ENCODE measurements at places on chromosomes 5 and 9. TPM values are rescaled to one million over a fixed set of nuclear protein-coding genes. Genes with fewer than 3 reads are reported as not detected.

The ACTBL2 gene
- total RNA-seq = not detected

The KCNV2 gene
- total RNA-seq = not detected

The CDC25C gene
- not detected for total RNA-seq

The MCC gene
- total RNA-seq = 1.4 TPM

The KIAA0825 gene
- 4.8 TPM for total RNA-seq

The CDKN2A gene
- total RNA-seq = 7.7 TPM

- DNase-seq = no peak
- H3K4me1 ChIP-seq = no peaks in the 10 kb centered on the region
- no peaks in the 10 kb centered on the region for H3K36me3 ChIP-seq
- no peak overlapping the region for H3K4me3 ChIP-seq
Measured at GRCh38 chr5:130034566-130035210, 130.4 kb downstream of the CHSY3 start.

- H3K4me3 ChIP-seq = no peak overlapping the region
- peak; percentile 50 for DNase-seq
- no peak overlapping the region for H3K27ac ChIP-seq
- peaks cover 24% of the 10 kb centered on the region for H3K27me3 ChIP-seq
Measured at GRCh38 chr9:93236541-93237206, 52.7 kb downstream of the WNK2 start.

- DNase-seq = no peak
- no peak overlapping the region for H3K27ac ChIP-seq
- no peaks in the 10 kb centered on the region for H3K27me3 ChIP-seq
- no peaks in the 10 kb centered on the region for H3K4me1 ChIP-seq
Measured at GRCh38 chr5:122259995-122260394, 52.0 kb upstream of the SNCAIP start.

GRCh38 chr5:77086689-77087483, at the start of gene ZBED3:
ZBED3 (minus strand) TSS chr5:77087285; CDS start chr5:77077878, 9,407 bp downstream.
- H3K27me3 ChIP-seq = no peaks in the 10 kb centered on the region
- H3K4me1 ChIP-seq = peaks cover 13% of the 10 kb centered on the region
- H3K36me3 ChIP-seq = no peaks in the 10 kb centered on the region
- peak; percentile 80 for DNase-seq
- H3K4me3 ChIP-seq = peak within 1 kb of the TSS; percentile 67
- H3K27ac ChIP-seq = peak within 1 kb of the TSS; percentile 57

GRCh38 chr5:123047706-123048105, 11.2 kb upstream of the PPIC start:
- no peak overlapping the region for H3K27ac ChIP-seq
- no peak for DNase-seq
- H3K4me1 ChIP-seq = no peaks in the 10 kb centered on the region
- H3K27me3 ChIP-seq = no peaks in the 10 kb centered on the region
- H3K4me3 ChIP-seq = no peak overlapping the region
- H3K36me3 ChIP-seq = no peaks in the 10 kb centered on the region

DNA sequence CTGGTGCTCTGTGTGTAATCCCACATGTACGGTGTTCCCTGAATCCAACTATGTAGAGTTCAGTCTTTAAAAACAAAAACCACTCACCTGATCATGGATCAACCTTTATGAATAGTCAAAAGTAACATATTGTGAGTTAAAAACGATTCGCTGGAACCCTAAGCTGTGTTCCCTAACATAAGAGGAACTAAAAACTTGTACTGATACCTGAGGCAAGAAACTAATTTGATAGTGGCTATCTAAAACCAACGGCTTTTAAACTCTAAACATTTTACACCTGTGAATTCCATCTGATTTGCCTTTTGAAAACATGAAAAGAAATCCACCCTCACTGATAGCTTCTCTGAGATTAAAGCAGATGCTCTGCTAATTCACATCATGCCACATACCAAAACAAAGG, 101.5 kb downstream of the DEPDC1B start:
- no peak overlapping the region for H3K27ac ChIP-seq
- no peaks in the 10 kb centered on the region for H3K27me3 ChIP-seq
- no peak for DNase-seq
- H3K36me3 ChIP-seq = no peaks in the 10 kb centered on the region
- H3K4me1 ChIP-seq = no peaks in the 10 kb centered on the region

GRCh38 chr5:2582106-2582505, 169.4 kb downstream of the IRX2 start:
- H3K4me3 ChIP-seq = no peak overlapping the region
- no peaks in the 10 kb centered on the region for H3K36me3 ChIP-seq
- no peaks in the 10 kb centered on the region for H3K4me1 ChIP-seq

DNA sequence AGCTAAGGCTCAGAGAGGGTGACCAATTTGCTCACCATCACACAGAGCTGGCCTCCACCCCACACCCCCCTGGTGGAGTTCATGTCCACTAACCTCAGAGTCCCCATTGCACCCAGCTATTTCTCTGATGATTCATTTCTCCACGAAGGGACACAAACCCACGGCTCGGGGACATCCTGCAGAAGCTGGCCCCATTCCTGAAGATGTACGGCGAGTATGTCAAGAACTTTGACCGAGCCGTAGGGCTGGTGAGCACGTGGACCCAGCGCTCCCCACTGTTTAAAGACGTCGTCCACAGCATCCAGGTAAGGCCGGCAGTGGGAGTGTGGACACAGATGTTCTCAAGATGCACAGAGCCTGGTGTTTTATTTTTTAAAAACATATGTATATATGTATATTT, 52.6 kb upstream of the SUSD3 start:
- DNase-seq = no peak
- H3K4me1 ChIP-seq = peaks cover 20% of the 10 kb centered on the region
- H3K4me3 ChIP-seq = no peak overlapping the region
- no peak overlapping the region for H3K27ac ChIP-seq
- peaks cover 71% of the 10 kb centered on the region for H3K36me3 ChIP-seq

- no peak for DNase-seq
- H3K36me3 ChIP-seq = no peaks in the 10 kb centered on the region
- no peak overlapping the region for H3K27ac ChIP-seq
- H3K4me1 ChIP-seq = no peaks in the 10 kb centered on the region
- no peaks in the 10 kb centered on the region for H3K27me3 ChIP-seq
Measured at GRCh38 chr5:178797101-178797521, 62.6 kb upstream of the ZNF354B start.

GRCh38 chr9:28801144-28801799, 1228.0 kb upstream of the C9orf72 start:
- no peaks in the 10 kb centered on the region for H3K36me3 ChIP-seq
- no peak for DNase-seq
- no peaks in the 10 kb centered on the region for H3K27me3 ChIP-seq
- H3K4me1 ChIP-seq = no peaks in the 10 kb centered on the region
- no peak overlapping the region for H3K27ac ChIP-seq

DNA sequence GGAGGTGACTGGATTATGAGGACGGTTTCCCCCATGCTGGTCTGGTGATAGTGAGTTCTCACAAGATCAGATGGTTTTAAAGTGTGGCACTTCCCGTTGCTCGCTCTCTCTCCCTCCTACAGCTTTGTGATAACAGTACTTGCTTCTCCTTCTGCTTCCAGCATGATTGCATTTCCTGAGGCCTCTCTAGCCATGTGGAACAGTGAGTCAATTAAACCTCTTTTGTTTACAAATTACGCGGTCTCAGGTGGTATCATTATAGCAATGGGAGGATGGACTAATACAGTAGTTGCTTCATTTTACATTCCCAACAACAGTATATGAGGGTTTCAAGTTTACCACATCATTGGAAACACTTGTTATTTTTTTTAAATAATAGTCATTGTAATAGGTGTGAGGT, 937.3 kb upstream of the ARRDC3 start:
- no peak for DNase-seq
- no peaks in the 10 kb centered on the region for H3K27me3 ChIP-seq
- H3K4me3 ChIP-seq = no peak overlapping the region
- no peaks in the 10 kb centered on the region for H3K36me3 ChIP-seq

DNA sequence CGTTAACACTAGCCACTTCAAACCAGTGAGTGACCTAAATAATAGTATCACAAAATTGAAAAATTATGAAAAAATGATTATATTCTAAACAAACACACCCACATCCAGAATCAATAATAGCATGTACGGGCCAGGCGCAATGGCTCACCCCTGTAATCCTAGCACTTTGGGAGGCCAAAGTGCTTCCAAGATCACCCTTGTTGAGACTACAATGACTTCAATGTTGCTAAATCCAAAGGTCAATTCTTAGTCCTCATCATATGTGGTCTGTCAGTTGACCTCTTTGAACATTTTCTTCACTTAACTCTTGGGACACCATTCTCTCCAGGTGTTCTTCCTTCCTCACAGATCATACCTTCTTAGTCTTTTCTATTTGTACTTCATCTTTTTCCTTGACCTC, 11.3 kb downstream of the RIOK2 start:
- no peak overlapping the region for H3K4me3 ChIP-seq
- no peaks in the 10 kb centered on the region for H3K27me3 ChIP-seq

DNA sequence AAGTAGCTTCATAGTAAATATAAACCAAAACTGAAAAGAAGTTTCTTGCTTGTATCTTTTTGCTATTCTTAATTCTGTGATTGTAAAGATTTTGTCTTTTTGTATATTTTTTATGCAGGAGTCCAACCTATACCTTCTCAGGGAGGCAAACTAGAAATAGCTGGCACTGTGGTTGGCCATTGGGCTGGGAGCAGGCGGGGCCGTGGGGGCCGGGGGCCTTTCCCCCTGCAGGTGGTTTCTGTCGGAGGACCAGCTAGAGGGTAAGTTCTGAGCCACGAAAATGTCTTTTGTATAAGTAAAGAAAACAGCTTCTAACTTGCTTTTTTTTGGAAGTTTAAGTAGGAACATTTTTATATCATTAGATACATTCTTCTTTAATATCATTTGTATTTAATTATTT, 15.4 kb upstream of the PHF2 start:
- H3K27ac ChIP-seq = no peak overlapping the region
- H3K4me1 ChIP-seq = no peaks in the 10 kb centered on the region
- no peak overlapping the region for H3K4me3 ChIP-seq
- no peaks in the 10 kb centered on the region for H3K27me3 ChIP-seq

DNA sequence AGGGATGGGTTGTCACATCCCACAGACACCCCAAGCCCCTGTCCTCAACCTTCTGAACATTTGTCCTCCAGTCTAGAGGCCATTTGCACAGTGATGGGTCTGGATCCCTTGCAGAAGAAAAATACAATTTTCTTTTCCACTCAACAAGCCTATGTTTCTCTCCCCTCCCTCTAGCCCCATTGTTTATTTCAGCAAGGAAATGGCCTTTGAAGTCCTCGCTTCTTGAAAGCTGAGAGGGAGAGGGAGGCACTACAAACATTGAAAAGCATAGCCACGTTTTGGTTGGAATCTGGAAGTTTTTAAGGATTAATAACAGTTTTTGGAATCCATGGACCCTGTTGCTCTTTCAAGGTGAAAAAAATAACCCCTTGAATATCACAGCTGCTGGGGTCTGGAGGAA, 24.0 kb upstream of the ARSI start:
- no peak overlapping the region for H3K4me3 ChIP-seq
- DNase-seq = no peak
- peaks cover 13% of the 10 kb centered on the region for H3K4me1 ChIP-seq
- H3K36me3 ChIP-seq = no peaks in the 10 kb centered on the region
- H3K27ac ChIP-seq = no peak overlapping the region

DNA sequence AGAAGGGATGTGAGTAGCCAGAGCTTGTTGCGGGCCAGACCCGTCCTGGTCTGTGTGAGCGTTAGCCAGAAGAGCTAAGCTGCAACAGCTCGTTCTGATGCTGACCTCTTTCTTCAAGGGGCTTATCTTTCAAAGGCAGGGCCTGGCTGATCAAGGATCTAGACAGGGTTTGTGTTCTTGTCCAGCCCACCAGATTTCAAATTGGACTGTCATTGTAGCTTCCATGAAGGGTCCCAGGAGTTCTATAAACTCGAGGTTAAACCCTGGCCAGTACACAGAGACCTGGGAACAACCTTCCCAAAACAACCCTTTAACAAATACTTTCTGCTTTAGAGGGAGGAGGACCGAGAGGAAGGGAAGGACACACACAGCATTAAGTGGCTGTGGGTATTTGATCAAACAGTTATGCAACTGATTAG, 153.0 kb upstream of the TUT7 start:
- no peak overlapping the region for H3K4me3 ChIP-seq
- no peak overlapping the region for H3K27ac ChIP-seq
- no peaks in the 10 kb centered on the region for H3K4me1 ChIP-seq
- H3K36me3 ChIP-seq = no peaks in the 10 kb centered on the region
- peaks cover 1% of the 10 kb centered on the region for H3K27me3 ChIP-seq
- no peak for DNase-seq

DNA sequence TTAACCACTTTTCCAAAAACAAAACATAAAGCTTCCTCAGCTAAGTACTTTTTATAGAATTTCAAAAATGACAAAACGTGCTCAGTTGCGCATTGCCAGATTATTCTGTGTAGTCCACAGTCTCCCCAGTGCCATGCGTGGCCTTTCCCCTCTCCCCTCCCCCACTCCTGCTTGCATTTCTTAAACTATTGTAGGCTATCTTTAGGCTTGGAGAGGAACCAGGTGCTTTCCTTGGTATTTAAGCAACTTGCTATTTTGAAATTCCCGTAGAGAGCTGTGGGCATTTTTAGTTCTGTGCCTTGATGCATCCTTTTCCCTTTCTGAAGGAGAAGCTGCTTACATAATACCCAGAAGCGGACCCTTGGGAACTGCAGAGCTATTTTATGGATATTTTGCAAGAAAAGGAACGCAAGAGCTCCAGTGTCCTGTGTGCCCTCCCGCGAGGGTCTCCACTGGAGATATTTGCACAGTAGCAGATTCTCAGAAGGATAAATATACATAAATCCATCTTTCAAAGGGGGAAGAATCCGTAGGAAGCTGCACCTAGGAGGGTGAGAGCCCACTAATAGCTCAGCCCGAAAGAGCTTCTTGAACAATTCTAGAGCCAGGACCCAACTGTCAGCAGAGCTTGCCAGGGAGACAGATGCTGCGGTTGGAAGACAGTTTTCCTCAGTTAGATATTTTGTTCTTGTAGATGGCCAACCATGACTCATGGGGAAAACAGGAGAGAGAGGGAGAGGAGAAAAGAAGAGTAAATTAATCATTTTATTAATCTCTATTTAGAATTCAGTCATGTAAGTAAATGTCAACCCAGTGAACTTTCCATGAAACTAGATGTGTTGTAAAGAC, 1298.3 kb upstream of the WWC1 start:
- no peaks in the 10 kb centered on the region for H3K27me3 ChIP-seq
- no peak overlapping the region for H3K27ac ChIP-seq
- no peak for DNase-seq
- no peaks in the 10 kb centered on the region for H3K4me1 ChIP-seq
- no peak overlapping the region for H3K4me3 ChIP-seq

- H3K27me3 ChIP-seq = no peaks in the 10 kb centered on the region
- no peak overlapping the region for H3K4me3 ChIP-seq
- H3K4me1 ChIP-seq = no peaks in the 10 kb centered on the region
Measured at GRCh38 chr9:114016101-114016500, 62.0 kb downstream of the AMBP start.

DNA sequence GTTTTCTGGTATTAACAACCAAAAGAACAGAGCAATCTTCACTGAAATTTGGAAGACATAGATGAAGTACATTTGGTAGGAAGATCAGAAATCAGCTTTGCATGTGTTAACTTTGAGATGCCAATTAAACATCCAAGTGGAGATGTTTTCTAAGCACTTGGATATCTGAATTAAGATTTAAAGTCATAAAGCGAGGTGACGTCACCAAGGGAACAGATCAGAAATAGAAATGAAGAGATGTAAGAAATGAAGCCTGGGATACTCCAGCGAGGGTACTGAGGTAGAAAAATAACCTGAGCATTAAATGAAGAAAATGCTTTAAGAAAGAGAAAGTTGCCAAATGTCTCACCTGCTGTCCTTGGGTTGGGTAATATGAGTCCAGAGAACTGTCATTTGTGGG, 1223.3 kb downstream of the MAT2B start:
- no peak overlapping the region for H3K4me3 ChIP-seq
- DNase-seq = no peak
- no peaks in the 10 kb centered on the region for H3K4me1 ChIP-seq
- no peaks in the 10 kb centered on the region for H3K36me3 ChIP-seq

- no peak overlapping the region for H3K27ac ChIP-seq
- H3K4me3 ChIP-seq = no peak overlapping the region
- no peaks in the 10 kb centered on the region for H3K27me3 ChIP-seq
- no peaks in the 10 kb centered on the region for H3K36me3 ChIP-seq
Measured at GRCh38 chr5:73764996-73765395, 139.0 kb downstream of the ARHGEF28 start.
